ENCODE measurements at places on chromosomes 4 and X.

DNA sequence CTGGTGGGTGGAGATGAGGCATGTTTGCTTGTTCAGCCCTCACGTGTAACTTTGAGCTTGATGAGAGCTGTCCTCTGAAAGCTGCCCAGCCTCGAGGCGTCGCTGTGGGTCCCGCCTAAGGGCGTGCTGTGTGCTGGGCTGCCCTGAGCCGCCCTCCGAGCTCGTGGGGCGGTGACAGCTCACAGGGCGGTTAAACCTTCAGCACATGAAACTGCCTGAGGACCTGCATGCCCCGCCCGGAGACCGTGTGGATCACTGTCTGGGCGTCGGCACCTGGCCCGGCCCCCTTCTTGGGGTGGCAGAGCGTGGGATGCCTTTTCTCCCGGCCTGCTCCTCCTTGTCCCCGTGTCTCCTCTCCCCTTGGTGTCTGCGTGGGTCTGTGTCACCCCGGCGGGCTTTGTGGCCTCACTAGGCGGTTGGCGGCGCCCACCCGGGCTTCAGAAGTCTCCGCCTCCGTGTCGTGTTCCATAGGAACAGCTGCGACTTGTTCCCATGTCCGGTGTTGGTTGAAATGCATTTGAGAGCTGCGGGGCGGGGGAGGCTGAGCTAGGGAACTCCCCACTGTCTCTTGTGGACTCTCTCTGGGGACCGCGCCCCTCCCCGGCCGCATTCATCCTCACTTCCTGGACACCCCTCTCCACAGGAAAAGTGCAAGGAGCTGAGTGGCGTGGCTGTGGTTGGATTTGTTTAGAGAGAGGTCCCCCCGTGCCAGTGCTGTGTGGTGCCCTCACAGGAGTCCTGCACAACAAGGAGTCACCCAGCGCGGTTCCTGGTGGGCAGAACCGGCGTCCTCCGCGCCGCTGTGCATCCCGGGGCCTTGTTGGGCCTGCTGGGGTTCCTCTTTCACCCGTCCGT, 6.8 kb downstream of the AKAP17A start:
- no peak for DNase-seq

GRCh38 chrX:81255876-81256275, 54.0 kb downstream of the SH3BGRL start:
- no peak for DNase-seq

DNA sequence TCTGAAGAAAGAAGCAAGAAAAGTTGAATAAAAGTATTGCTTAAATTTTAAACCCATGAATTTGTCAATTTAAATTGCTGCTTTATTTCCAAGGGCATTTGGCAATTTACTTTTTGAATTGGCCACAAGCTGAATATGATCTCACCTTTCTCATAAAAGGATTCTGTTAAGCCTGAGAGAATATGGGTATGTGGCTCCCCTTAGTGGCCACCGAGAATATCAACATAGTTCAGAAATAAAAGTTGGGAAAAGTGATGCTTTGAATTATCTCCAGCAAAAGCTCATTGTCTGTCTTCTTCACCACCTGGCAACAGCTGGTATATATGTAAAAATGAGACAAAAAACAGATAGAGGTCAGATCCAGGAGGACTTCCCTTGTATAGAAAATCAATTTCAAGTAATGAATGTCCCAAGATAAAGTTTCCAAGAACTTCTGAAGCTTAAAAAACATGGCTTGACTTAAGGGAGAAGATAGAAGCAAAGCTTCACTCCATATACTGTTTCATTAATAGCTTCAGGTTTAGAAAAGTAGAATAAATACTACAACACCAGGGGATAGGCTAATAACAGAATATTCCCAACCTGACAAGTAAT, 290.7 kb upstream of the FAM241A start:
- peak; percentile 11 for DNase-seq

GRCh38 chr4:166482758-166483157, 609.7 kb downstream of the TLL1 start:
- DNase-seq = no peak

DNA sequence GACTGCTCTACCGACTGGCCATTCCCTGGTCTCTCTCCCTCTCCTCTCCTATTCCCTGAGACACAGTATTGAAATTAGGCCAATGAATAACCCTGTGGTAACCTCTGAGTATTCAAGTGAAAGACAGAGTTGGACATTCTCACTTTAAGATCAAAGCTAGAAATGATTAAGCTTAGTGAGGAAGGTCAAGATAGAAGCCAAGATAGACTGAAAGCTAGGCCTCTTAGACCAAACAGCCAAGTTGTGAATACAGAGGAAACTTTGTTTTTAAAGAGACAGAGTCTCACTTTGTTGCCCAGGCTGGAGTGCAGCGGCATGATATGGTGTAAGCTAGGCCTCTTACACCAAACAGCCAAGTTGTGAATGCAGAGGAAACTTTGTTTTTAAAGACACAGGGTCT, 64.6 kb downstream of the KDM6A start:
- no peak for DNase-seq

DNA sequence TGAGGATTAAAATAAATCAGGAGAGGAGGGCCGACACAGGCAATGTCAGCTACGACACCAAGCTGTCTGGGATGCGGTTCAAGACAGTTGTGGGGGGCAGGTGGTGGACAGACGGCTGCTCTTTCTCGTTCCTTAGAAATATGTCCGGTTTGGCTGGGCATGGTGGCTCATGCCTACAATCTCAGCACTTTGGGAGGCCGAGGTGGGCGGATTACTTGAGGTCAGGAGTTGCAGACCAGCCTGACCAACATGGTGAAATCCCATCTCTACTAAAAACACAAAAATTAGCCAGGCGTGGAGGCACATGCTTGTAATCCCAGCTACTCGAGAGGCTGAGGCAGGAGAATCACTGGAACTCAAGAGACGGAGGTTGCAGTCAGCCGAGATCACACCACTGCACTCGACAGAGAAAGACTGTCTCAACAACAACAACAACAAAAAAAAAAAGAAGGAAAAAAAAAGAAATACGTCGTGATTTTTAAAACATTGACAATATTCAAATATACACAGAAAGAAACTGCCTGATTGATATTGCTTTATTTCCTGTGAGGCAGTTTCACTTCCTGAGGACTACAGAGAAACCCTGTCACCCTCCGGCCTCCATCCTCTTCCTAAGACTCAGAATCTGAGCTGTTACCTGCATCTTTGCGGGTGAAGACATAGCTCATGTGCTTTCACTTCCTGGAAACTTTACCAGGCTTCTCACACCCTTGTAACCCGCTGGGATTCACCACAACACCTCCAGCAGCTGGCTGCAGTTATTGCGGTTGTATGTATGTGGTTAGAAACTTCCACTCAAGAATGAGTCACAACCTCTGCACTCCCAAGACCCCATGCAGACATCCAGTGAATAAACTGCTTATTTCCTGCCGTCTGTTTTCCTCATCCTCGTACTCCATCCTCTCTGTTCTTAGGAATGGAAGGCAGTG, 63.8 kb upstream of the STS start:
- no peak for DNase-seq

- no peak for DNase-seq
These were observed at the start of gene AWAT2 for GRCh38 chrX:70049925-70050324. AWAT2 (minus strand) TSS chrX:70049938; CDS start chrX:70049932, 6 bp downstream.

DNA sequence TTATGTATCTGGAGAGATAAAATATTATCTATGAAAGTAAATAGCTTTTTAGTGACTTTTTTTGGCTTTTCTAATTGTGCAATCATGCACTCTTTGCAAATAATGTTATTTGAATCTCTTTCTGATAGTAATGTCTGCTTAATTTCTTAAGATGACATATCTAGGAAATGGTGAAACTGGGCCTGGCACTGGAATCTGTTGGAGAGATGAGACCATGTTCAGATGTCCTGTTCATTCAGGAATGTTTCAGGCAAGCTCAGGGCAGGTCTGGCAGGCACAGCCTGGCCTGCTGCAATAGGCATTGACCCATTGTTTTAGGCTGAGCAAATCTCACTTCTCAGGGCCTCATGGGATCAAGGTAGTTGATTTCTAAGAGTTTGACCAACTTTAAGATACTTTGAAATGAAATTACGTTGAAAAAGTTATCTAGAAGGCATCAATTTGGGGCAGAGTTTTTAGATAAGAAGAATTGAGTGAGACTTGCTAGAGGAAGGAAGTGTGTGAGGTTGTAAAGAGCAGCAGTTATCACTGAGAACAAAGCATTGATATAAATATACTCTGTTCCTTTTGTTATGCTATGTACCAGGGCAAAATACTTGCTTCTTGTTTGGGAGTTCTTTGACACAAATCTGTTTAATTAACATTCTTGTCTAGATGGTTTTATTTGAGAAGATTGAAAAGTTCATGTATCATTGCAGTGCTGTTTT, 133.0 kb upstream of the LEF1 start:
- no peak for DNase-seq

- DNase-seq = no peak
These were observed 36.8 kb upstream of the PDLIM5 start for GRCh38 chr4:94414907-94415306.

DNA sequence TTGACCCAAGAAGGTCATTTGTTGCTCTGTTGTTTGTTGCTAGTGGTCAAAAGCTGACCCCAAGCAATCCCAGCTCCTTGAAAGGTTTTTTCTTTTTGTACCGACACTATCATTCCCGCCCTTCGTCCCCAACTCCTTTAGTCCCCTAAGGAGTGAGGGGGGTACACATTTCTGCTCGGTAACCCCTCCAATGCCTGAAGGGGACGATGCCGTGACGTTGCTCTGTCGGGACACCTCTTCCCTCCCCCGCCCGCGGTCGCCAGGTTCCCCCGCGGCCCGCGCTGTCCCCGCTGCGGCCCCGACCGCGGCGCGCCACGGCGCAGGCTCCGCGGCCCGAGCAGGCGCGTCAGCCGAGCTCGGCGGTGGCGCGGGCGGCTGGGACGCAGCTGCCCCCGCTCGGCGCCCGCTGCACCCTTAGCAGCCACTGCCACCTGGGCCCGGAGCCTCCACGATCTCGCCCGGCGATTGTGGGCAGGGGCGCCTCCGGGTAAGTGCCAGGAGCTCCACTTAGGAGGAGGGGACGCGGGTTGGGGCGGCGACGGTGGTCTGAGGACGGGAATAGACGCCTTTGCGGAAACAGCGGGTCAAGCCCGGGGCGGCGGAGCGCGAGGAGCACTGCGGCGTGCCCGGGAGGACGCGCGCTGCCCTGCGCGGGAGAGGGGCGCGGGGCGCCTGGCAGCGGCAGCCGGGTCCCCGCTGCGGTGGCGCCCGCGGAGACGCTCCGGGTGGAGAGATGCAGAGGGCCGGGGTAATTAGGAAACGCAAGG, at the start of gene GLRB:
Gene GLRB (plus strand): TSS at position 340 of the 767 bp plus-strand sequence. CDS start 1,875 bp downstream, outside the sequence.
- no peak for DNase-seq

DNA sequence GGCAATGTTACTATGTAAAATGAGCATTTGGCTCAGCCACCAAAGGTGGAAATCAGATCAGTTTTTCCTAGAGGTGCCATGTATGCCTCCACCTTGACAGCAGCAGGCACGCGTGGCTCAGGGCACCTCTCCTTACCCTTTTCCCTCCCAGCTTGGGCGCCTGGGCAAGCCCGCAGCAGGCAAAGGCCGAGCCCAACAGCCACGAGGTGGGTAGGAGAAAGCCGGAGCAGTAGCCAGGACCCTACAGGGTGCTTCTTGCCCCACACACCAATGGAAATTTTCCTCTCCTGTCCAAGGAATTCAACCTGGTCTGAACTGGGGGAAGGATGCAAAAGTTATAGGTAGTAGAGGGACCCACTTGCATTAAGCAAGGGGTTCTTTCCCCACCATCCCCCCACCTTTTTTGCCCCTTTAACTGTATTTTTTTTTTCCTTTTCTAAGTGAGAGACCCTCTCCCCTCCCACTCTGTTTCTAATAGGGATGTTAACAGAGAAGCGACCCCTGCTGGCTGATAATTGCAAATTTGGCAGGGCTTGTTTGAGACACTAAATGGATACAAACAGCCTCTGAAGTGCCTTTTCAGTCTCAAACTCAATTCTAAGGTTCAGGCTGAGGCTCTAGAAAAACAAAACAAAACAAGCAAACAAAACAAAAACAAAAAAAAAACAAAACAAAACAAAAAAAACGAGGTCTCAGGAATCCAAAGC, 895.1 kb downstream of the PCDH18 start:
- no peak for DNase-seq

- DNase-seq = no peak
These were observed 48.3 kb upstream of the MND1 start for GRCh38 chr4:153296040-153296823.

GRCh38 chr4:37827802-37828321, 1.4 kb downstream of the PGM2 start:
- no peak for DNase-seq

DNA sequence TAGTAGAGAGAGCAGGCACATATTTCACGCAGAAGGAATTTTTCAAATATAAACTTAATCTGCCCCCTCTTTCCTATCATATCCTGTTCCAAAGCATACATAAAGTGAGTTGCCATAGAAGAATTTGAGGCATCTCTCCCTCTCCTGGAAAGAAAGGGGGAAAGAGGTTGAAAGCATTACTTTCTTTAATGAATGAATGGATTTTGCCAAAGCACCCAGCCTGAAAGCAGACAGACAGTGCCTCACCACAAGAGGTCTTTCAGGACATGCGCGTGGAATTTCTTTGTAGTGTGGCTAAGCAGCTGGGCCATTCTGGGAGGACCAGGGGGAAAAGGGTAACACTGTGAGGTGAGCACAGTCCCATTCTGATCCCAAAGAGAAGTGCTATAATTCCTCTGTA, 651.4 kb downstream of the IQCM start:
- DNase-seq = no peak

GRCh38 chr4:122992057-122992456, 69.7 kb upstream of the NUDT6 start:
- no peak for DNase-seq

GRCh38 chr4:152613841-152614721, 65.7 kb downstream of the TMEM154 start:
- no peak for DNase-seq

GRCh38 chr4:179582164-179582905, 2140.1 kb upstream of the AGA start:
- no peak for DNase-seq

- no peak for DNase-seq
These were observed 12.9 kb upstream of the BMPR1B start for GRCh38 chr4:94744850-94745249.

- no peak for DNase-seq
These were observed 49.5 kb downstream of the TSPAN7 start for GRCh38 chrX:38610849-38611248.

DNA sequence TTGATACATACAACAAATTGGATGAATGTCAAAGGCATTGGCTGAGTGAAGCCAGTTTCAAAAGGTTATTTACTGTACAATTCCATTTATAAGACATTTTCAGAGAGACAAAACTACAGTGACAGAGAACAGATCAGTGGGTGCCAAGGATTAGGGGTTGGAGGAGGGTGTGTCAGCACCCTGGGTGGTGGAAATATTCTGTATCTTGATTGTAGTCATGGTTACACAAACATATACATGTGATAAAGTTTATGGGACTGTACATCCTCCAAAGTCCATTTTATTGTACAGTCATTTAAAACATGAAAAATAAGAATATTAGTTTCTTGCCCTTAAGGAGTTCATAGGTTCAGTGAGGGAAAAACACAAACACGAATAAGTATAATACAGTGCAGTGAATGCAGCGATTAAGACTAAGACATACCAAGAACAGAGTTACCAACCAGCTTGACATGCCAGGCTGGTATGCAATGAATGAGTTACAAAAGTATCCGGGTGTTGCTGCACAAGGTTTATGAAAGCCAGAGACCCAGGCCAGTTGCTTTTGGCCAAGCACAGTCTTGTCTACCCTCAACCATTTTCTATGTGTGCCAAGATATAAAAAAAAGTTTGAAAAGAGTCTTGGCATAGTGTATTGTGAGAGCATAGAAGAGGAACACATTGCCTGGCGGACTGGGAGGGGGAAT, 123.6 kb downstream of the MSL3 start:
- DNase-seq = no peak

Measured in left colon (tissue), 2 donors.